Inflammatory macrophage (primary cell): ENCODE measurements at places on chromosomes 3 and 15.
A peak's percentile ranks its signal among the peaks of the same experiment; 100 is the strongest.

DNA sequence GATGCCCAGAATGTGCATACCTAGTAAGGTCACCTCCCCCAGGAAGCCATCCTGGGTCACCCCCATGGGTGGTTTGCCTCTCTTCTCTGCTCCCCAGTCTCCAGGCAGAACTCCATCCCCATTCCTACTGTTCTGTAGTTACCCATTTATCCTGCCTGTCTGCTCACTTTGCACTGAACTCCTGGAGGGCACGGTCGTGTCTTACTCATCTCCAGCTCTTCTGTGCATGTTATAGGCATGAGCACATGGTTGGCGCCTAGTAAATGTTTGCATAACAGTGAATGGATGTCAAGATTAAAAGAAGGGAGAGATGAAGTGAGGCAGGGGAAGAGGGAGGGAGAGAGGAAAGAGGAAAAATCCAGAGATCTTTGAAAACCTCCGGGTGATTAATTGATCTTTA lies 208.4 kb upstream of the TRIM42 start:
- no peak for DNase-seq

DNA sequence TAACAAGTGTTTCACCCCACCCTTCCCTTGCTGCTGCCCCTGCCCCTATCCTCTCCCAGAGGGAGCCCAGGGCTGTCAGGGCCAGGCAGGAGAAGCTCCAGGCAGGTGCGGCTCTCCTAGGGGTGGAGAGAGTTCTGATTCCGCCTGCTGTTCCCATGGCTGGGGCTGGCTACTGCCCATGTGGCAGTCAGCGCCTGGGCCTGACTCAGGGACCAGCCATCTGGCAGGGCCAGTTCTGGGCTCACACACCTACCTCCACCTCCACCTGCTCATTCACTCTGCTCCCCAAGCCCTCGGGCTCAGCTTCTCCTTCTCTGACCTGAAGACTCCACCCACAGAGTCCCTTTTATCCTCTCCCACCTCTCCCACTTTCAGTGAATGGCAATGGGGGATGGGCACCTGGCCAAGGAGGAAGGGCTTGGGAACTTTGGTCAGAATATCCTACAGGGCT lies 23.4 kb downstream of the AMOTL2 start:
- DNase-seq: no peak

- DNase-seq: no peak
Observed at GRCh38 chr3:172189213-172189612, 149.8 kb downstream of the FNDC3B start.

GRCh38 chr3:72384602-72385001 lies 463.6 kb downstream of the SHQ1 start:
- no peak for DNase-seq

DNA sequence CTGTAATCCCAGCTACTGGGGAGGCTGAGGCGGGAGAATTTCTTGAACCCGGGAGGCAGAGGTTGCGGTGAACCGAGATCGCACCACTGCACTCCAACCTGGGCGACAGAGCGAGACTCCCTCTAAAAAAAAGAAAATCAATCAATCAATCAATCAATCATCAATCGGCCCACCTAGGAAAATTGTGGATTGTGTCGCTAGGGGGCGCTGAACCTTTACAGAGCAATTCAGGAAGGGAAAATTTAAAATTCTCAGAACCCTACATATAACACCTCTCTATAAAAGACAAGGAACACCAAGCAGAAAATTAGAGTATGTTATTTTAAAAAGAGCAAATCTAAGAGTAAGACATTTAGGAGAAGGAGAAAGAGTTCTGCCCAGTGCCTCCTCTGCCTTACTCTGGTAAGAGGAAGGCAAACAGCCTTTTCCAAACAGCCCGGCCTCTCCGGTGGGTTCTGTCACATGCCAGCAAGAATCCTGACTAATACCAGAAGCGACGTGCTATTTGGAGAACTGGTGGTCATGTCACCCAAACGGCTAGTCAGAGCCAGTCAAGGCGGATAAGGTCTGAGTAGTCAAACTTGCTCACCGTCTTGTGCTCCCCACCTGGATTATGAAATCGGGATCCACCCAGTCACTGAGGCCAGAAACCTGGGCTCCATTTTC lies 22.3 kb upstream of the SMCO1 start:
- peak; percentile 28 for DNase-seq

- DNase-seq: no peak
Observed at GRCh38 chr3:168984872-168985271, 678.6 kb downstream of the MECOM start.
